ENCODE measurements at places on chromosomes 5 and 9.
A peak's percentile ranks its signal among the peaks of the same experiment; 100 is the strongest.

DNA sequence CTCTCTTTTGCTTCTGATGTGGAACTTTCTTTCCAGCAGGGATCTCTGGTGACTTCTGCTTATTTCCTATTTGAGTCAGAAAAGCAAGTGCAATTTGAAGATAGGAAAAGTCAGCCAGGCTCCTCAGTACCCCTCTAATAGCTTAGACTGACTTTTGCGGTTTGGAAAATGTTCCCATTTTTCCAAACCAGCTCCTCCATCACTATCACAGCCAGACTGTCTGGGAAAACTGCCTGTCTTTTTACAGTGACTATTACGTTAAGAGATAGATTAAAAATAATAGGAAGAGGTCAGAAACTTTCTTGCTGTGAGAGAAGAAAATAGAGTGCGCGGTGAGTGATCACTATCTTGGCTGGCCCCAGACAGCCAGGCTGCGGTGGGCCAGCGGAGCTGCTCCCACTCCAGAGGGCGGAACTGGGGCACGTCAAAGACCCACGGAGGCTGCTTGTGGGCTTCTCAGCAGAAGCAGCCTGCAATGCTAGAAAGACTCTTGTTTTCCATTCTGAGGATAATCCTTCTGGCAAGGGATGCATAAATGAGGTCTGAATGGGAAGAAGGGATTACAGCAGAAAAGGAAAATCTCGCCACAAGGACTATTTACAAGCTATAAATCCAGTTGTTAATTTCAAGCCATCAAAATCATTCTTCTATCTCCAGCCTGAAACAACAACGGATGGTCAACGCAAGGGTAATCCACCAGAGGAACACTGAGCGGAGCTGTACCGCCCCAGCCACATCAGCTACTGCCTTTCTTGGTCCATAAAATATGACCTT is 151.0 kb upstream of the MSX2 start:
- DNase-seq, result no peak

- no peak for DNase-seq
Observed at GRCh38 chr9:131122158-131122557, 3.2 kb upstream of the NUP214 start.

GRCh38 chr5:45262061-45262590 is 434.1 kb downstream of the HCN1 start:
- no peak for DNase-seq

- DNase-seq, result no peak
Observed at GRCh38 chr9:29245351-29245750, 1672.1 kb upstream of the C9orf72 start.

- no peak for DNase-seq
Observed at GRCh38 chr9:114174876-114175771, 19.8 kb downstream of the COL27A1 start.

- DNase-seq, result no peak
Observed at GRCh38 chr9:35981699-35982098, 23.7 kb upstream of the OR2S2 start.

GRCh38 chr5:16179511-16179935 is at the start of gene MARCHF11:
Gene MARCHF11, minus strand, starts transcription at chr5:16179791. Its CDS starts 216 bp downstream, at chr5:16179575.
- no peak for DNase-seq

DNA sequence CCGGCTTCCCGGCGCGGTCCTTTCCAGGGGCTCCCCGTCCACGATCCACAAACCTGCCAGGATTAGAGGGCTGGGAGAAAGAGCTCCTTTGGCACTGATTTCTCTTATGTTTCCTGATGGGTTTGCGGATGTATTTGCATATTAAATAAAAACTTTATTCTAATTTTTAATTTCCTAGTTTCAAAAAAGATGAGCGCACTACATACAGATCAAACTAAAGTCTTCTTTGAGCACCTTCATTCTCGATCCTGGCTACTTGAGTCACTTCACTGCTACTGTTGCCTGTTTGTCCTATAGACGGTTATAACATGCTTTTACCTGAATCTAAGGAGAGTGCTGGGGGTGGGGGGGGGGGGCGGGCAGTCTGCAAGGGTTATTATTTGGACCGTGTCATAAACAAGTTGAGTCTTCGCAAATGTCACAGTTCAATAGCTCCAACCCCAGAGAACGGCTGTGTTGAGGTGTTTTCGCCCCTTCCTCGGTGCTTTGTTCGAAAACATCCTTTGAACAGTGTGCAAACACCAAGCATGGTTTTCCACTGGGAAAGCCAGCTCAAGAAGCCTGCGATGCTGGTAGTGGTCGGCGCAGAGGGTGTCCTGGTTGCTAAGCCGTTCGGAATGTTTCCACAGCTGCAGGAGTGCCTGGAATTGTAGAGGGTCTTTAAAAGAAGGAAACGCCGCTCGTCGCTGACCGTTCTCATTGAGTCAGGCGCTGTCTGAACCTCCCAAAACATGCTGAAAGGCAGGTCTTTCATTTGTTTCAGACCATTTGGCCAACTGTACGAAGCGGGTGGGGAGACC is 1.1 kb upstream of the STK10 start:
- DNase-seq, result no peak

DNA sequence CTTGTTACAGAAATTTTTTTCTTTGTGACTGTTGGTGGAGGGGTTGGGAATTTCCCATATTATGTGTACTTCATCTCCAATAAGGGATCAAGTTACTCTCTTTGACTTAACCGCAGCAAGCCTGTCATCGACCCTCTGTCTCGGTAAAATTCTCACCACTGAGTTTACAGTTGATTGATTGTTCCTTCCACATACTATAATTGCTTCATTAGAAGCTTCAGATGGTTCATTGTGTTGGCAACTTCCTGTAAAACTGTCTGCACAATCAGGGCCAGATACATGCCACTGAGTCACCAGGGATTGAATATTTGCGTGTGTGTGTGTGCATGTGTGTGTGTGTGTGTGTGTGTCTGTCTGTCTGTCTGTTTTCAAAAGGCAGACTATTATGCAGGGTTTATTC is 176.6 kb downstream of the ZNF462 start:
- DNase-seq, result no peak

DNA sequence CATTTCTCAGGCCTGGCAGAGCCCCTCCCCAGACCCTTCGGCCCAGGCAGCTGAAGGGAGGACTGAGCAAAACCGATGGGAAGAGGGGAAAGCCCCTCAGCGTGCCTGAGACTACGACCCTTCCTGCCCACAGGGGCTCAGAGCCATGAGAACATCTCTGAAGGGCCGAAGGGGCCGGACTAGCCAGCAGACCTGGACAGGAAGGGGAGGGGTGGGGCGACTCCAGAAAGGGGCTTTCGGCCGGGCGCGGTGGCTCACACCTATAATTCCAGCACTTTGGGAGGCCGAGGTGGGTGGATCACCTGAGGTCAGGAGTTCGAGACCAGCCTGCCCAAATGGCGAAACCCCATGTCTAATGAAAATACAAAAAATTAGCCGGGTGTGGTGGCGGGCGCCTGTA is 85.8 kb upstream of the PHYKPL start:
- DNase-seq, result no peak

GRCh38 chr9:110255034-110255462 is 1.3 kb downstream of the TXN start:
- DNase-seq, result peak; percentile 29

- DNase-seq, result no peak
Observed at GRCh38 chr5:136388474-136388873, 23.1 kb upstream of the TRPC7 start.

DNA sequence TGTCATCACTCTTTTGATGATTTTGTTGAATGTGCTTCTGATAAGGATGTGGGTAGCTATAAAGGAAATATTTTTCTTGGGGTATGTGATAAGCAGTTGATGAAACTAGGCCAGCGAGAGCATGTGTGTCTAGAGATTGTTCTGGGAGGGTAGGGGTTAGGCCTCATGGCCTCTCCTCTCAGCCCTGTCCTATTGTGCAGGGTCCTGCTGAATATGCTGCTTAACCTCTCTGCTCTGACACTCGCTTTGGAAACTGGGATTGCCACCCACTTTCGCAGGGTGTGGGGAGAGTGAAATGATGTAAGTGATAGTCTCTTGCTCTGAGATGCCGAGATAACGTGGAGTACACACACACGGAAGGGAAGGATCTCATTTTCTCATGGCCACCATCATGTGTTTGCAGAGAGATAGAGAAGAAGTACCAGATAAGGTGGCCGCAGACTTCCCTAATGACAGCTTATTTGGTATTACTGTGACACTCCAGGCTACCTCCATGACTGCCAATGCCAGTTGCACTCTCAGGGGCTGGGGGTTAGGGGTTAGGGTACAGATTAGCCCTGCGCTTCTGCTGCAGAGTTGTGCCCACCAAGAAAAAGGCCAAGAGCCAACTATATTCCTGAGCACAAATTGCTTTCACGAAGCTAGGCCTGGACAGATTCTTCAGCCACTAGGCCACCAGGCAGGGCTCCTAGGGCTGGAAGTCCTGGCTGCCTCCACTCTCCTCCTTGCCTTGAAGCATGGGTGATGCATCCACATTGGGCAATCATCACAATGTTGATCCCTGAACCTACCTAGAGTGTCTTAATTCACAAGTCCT is 25.2 kb upstream of the TNFAIP8 start:
- no peak for DNase-seq

DNA sequence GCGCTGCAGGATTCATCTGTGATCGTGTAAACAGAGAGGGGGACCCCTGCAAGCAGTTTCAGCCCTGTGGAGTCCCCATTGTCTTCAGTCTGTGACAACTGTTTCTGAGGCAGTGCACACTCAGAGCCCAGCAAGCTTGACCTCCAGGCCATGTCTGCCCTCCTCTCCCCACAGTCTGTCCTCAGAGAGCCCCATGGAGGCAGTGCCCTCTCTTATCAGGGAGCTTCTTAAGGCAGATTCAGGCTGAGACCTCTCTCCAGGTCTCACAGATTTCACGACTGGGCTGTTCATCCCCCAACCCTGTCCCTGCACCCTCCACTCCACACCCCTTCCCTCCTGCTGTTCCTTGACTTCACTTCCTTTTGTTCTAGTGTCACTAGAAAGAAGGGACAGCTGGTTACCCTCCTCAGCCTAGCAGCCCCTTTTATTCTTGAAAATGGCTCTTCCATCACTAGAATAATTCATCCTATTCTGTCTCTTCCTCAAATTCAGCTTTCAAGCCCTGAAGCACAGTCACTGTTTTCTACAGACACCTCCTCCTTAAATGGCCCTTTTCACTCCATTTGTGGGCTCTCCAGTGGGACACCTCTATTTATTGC is 218.4 kb downstream of the MED10 start:
- no peak for DNase-seq

DNA sequence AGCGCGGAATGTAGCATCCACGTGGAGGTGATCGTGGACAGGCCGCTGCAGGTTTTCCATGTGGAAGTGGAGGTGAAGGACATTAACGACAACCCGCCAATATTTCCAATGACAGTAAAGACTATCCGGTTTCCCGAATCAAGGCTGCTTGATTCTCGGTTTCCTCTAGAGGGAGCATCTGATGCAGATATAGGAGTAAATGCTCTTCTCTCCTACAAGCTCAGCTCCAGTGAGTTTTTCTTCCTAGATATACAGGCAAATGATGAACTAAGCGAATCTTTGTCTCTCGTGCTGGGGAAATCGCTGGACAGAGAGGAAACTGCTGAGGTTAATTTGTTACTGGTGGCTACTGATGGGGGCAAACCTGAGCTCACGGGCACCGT is 598 bp downstream of the PCDHA2 start:
- DNase-seq, result peak; percentile 4

DNA sequence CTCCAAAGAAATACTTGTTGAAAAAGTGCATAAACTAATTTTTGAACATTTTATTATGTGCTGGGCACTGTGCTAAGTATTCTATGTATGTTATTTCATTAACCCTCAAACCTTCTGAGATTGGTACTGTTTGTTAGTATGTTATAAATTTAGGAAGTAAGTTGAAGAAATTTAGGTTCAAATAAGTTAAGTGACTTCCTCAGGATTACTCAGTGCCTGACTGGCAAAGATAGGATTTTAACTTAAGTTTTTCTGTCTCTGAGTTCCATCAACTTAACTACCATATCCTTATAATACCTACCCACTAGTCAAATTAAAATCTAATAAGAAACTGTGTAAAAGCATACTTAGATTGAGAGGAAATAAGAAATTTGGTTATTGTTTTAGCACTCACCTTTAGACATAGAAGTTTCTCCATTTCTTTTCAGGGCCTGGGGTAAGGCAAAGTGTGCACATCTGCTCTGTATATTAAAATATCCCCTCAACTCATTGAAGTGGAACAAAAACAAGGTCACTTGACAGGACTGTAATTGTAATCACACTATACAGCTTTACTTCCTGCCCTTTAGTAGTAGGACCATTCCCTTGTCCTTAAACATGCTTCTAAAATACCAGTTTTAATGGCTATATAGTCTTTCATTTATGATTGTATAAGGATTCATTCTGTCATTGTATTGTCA is 15.2 kb downstream of the TGFBR1 start:
- DNase-seq, result peak; percentile 86

- no peak for DNase-seq
Observed at GRCh38 chr5:38940230-38940858, 94.5 kb downstream of the OSMR start.

GRCh38 chr9:26650325-26650724 is 242.3 kb downstream of the CAAP1 start:
- no peak for DNase-seq

All from NAMALWA (cell line).